Activated CD4-positive, CD25-positive, alpha-beta regulatory T cell treated with anti-CD3 and anti-CD28 coated beads, Interleukin-2, amount 50 U/mL, for 72 hours (primary cell): ENCODE measurements at places on chromosomes 6 and 20.

GRCh38 chr6:105920071-105920470, 166.1 kb upstream of the PRDM1 start:
- no peak for DNase-seq

- no peak for DNase-seq
Measured at GRCh38 chr6:71279740-71280139, 8.9 kb upstream of the OGFRL1 start.

DNA sequence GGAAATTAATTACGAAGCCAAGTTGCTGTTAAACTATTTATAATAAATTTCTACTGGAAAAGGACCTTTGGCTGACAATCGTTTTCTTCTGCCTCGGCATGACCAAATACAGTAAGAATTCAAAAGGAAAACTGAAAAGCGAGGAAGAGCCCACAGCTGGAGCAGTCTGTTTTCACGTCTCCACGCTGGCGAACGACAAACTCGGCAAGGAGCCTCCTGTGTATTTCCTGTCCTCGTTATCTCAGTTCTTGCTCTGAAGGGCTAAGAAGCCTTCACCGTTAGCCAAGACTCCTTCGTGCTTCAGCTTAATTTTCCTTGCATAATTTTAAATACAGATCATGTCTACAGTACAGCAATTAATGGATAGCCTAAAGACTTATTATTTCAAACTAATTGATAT, 214.3 kb upstream of the PLCB4 start:
- no peak for DNase-seq

GRCh38 chr6:158686311-158686710, 36.5 kb downstream of the SYTL3 start:
- DNase-seq, result no peak

GRCh38 chr6:1915226-1915625, 305.5 kb downstream of the FOXC1 start:
- no peak for DNase-seq

- DNase-seq, result no peak
Measured at GRCh38 chr6:19333936-19334335, 503.2 kb upstream of the ID4 start.

DNA sequence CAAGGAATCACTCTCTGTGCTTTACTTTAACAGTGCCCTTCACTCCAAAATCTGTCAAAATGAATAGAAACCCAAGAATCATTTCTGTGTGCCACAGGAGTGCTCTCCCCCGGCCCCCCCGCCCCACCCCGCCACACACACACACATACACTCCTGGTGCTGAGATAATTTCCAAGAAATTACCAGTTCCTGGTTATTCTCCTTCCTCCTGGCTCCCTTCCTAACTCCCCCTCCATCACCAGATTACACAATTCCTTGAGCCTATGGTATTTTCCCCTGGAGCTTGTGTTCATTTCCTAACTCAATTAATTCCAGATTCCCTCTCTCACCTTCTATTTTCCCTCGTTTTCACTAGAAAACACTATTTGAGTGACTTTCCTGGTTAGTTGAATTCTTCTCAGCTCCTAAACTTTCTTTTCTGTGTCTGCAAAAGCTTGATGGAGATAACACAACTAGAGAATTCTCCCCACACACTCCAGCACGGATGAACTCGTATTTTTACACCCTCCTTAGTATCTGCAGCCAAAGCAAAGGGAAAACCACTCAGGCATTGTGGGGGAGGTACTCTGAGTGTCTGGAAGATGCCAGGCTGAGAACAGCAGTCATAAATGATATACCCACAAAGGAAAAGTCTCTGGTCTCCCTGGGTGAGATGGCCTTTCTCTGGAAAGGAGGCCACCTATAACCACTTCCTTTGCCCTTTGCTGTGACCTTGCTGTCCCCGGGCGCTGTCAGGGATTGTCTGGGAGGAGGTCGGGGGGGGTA, 1.9 kb upstream of the SLC24A3 start:
- DNase-seq, result no peak

GRCh38 chr20:47862574-47863240, 77.4 kb upstream of the SULF2 start:
- no peak for DNase-seq

GRCh38 chr6:22017766-22018165, 279.1 kb downstream of the PRL start:
- no peak for DNase-seq

DNA sequence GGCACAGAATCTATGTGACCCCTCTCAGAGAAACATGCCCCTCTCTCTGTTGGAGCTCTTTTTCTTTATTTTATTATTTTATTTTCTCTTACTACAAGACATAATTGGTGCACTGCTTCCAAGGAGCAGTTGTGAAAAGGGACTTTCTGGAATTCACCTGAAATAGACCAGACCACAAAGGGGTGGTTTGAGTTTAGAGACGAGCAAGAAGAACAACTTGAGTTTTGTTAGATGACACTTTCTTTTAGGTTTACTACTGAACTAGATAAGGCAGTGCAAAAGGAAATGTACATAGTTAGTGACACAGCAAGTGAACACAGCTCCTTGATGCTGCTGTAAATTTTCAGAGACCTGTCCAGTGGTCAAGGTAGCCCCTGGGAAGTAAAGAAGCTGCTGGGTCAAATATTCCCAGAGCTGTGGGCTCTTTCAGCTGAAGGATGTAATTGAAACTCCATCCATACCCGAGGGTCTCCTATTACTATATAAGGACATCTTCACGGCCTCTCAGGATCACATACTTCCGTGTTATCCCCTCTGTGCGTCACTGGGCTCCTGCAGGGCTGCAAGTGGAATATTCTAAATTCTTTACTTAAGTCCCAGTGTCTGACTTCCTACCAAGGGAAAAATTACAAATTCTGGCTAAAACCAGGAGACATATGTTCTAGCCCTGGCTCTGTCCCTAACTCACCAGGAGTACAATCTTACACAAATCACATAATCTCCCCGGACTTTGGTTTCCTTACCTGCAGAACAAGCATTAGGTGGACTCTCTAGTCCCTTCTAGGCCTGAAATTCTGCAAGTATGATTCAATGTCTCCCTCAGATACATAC, 69.1 kb upstream of the ADTRP start:
- no peak for DNase-seq

- no peak for DNase-seq
Measured at GRCh38 chr6:23415819-23416427, 710.1 kb upstream of the NRSN1 start.

- DNase-seq, result no peak
Measured at GRCh38 chr6:22954749-22955385, 385.5 kb downstream of the HDGFL1 start.

GRCh38 chr20:60371384-60371783, 413.2 kb downstream of the CDH26 start:
- DNase-seq, result no peak

DNA sequence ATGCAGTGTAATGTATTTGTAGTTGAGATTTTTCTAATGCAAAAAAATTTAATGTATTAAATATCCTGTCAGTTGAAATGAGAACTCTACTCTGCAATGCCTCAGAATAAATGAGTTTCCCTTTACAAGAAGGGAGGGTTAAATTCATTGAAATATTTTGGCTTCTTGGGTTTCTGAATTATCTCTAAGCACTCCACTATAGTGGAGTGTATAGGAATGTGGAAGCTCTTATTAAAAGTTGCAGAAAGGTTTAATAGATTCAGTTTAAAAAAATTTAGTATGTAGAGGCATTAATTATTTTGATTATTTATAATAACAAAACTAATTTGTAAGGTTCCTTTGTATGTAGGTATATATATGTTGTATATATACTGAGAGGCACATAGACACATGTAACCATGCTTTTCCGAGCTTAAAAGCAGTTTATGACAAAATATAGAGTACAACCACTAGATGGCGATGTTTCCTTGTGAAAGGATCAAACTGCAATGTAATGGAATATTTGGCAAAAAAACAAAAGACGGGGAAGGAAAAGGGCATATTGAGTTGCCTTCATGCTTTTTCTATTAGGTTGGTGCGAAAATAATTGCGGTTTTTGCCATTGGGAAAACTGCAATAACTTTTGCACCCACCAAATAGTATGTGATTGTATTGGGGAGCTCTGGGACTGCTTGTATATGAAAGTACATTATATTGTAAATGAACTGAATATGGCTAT, 144.2 kb downstream of the MYO6 start:
- no peak for DNase-seq

- no peak for DNase-seq
Measured at GRCh38 chr6:50848989-50849795, 30.5 kb downstream of the TFAP2B start.

- no peak for DNase-seq
Measured at GRCh38 chr6:40160826-40161225, 226.6 kb upstream of the MOCS1 start.

DNA sequence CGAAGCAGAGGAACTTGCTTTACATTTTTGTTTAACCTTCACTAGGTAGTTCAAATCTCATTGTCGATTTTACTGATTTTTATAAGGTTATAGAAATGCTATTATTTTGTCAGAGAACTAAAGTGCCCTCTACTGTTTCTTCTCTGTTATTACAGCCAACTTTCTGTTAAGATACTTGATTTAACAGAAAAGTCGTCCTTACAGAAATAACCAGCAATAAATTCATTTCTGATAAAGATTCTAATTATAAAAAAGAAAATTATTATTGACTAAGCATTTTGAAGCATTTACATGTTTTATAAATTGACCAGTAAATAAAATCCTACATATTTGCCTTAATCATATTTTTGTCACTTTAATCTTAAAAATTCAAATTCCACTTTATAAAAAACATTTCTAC, 60.8 kb downstream of the OGFRL1 start:
- no peak for DNase-seq

- no peak for DNase-seq
Measured at GRCh38 chr20:24379484-24379927, 89.9 kb upstream of the SYNDIG1 start.

- DNase-seq, result no peak
Measured at GRCh38 chr6:130150906-130151305, 71.8 kb downstream of the SAMD3 start.

DNA sequence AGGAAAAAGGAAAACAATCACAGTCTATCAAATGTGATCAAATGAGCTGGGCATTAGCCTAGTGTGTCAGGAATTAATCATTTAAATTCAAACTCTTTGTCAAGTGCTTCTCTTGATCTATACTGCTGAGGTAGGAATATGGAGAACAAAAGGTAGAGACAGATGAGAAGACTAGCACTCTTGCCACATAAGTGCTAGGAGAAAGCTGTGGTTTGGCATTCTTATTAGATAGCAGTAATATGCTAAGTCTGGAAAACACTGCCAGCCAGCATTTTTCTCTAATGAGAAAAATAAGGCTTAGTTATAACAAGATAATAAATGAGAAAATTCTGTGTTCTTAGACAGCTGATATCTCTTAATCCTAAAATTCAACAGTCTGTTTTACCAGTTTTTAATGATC, 38.9 kb downstream of the ORC3 start:
- no peak for DNase-seq

DNA sequence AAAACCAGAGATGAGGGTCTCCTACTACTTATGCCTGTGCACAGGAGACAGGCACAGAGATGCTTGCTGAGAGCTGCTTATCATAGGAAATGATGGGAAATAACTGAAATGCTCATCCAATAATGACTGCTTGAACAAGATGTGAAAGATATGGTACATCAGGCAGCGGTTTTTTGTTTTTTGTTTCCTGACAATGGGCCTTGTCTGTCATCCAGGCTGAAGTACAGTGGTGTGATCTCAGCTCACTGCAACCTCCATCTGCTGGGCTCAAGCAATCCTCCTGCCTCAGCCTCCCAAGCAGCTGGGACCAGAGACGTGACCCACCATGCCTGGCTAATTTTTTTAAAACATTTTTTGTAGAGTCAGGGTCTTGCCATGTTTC, 1.2 kb upstream of the RIPOR3 start:
- DNase-seq, result no peak

GRCh38 chr20:59808729-59809381, 124.6 kb downstream of the SYCP2 start:
- peak; percentile 18 for DNase-seq

DNA sequence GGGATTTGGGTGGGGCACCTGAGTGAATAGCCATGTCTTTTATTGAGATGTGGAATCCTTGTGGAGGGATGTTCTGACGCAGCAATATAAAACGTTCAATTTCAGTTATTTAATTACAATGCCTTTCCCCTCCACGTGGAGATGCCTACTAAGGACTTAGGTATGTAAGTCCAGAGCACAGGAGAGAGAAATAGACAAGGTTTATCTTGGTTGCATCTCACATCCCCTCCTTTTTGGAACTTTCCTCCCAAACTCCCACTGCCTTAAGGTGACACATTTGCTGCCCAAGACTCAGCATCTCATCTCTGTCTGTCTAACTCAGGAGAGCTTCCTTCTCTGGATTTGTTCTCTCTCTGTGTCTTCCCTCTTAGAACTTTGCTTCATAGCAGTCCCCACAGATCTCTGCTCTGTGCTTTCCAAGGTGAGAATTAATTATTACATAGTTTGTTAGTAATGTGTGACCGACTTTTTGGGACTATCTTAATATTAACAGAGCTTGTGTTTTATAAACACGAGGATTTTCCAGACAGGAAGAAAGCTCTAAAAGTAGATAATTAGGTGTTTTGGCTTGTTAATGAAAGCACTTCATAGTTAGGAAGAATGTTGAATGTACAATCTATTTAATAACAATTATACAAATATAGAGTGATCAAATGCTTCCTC, 52.6 kb downstream of the COL19A1 start:
- DNase-seq, result no peak

GRCh38 chr6:13471184-13471583, 16.2 kb downstream of the GFOD1 start:
- no peak for DNase-seq

DNA sequence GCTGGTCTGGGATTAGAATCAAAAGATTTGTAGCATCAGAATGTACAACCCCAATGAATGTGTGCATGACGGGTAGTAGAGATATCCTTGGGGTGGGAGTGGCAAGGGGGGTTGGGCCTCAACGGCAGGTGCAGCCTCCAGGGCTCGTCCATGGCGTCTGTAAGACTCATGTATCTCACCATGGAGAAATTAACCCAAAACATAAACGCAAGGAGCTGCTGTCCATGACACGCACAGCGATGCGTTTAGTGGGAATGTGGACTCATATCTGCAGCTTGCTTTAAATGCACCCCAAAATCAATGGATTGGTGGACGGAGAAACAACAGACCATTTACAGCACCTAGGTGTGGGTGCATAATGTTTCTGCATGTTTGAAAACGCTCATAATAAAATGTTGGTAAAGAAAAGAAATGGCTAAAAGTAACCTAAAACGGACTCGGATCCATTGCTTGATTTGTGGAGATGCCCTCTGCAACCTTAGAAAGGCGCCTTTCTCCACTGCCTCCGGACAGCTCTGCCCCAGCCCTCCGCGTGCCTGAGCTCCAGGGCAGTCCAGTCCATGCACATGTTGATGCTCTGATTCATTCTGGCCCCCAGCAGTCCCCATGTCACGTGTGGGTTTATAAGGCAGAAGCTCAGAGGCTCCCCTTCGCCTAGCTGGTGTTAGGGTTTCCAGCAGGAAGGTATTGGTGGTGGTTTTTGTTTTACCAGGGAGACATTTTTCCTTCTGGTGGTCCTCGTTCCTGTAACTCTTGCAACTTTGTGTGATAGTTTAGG, 24.5 kb downstream of the PYGB start:
- no peak for DNase-seq

- no peak for DNase-seq
Measured at GRCh38 chr20:51358032-51358724, 184.3 kb downstream of the NFATC2 start.
